ENCODE measurements at places on chromosomes 2 and 18. TPM values are rescaled to one million over a fixed set of nuclear protein-coding genes. Genes with fewer than 3 reads are reported as not detected.

GRCh38 chr2:152167065-152167464 is 8.5 kb downstream of the STAM2 start:
- H3K4me1 ChIP-seq: peaks cover 27% of the 10 kb centered on the region
- no peaks in the 10 kb centered on the region for H3K36me3 ChIP-seq
- H3K4me3 ChIP-seq: no peak overlapping the region
- no peak overlapping the region for H3K27ac ChIP-seq
- DNase-seq: no peak

DNA sequence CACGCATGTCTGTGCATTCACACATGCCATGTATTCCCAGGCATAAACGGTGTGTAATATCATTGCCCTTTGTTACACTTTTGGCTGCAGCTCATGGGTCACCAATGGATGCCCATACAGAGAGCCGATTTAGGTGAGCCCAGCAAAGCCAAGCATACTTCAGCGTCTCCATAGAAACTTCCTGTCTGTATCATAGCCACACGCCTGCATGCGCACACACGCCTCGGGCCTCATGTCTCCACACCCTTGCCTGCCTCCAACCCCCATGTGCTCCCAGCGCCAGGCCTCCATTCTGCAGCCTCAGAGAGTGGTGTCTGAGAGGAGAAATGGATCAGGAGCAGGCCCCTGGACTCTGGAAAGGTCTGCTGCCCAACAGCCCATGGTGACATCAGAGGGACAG is 33.5 kb upstream of the SELENOI start:
- no peaks in the 10 kb centered on the region for H3K36me3 ChIP-seq
- DNase-seq: no peak
- no peak overlapping the region for H3K27ac ChIP-seq
- H3K27me3 ChIP-seq: peaks cover 29% of the 10 kb centered on the region
- no peaks in the 10 kb centered on the region for H3K4me1 ChIP-seq

- peaks cover 24% of the 10 kb centered on the region for H3K27me3 ChIP-seq
- H3K36me3 ChIP-seq: no peaks in the 10 kb centered on the region
- no peak overlapping the region for H3K4me3 ChIP-seq
- H3K27ac ChIP-seq: no peak overlapping the region
- no peak for DNase-seq
Measured at GRCh38 chr2:60515721-60516226, 37.7 kb downstream of the BCL11A start.

GRCh38 chr2:203846490-203847105 is 21.0 kb upstream of the CTLA4 start:
- no peak for DNase-seq
- peaks cover 49% of the 10 kb centered on the region for H3K27me3 ChIP-seq
- H3K27ac ChIP-seq: no peak overlapping the region
- H3K4me1 ChIP-seq: no peaks in the 10 kb centered on the region
- no peaks in the 10 kb centered on the region for H3K36me3 ChIP-seq
- no peak overlapping the region for H3K4me3 ChIP-seq

DNA sequence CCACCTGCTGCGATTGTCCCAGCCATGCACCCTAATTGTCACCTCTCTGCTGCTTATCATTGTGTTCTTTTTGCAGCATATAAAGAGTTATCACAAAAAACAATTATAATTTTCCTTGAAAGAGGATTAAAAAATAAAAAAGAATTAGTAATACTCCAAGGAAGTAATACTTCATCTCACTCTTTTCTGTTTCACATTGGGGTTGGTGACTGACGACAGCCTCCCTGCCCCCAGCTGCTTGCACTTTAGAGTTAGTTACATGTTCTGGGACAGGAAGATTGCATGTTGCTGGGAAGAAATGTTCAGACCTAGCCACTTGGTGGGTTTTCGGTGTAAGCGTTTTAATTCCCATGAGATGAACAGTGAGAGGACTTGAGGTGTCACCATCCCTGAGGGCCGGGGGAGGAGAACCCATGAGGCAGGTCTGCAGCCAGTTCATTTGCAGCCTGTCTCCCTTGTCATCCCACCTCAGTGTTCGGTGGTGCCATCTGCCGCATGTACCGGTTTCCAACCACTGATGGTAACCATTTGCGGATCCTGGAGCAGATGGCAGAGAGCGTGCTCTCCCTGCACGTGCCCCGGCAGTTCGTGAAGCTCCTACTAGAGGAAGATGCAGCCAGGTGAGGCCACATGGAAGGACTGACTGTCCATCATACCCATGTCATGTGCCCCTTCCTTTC is 69.1 kb downstream of the COA5 start:
- H3K27me3 ChIP-seq: no peaks in the 10 kb centered on the region
- H3K4me1 ChIP-seq: no peaks in the 10 kb centered on the region
- no peak overlapping the region for H3K4me3 ChIP-seq
- no peak for DNase-seq

- no peak overlapping the region for H3K4me3 ChIP-seq
- no peak for DNase-seq
- peaks cover 37% of the 10 kb centered on the region for H3K4me1 ChIP-seq
Measured at GRCh38 chr2:159086826-159087225, 118.4 kb downstream of the TANC1 start.

- no peaks in the 10 kb centered on the region for H3K36me3 ChIP-seq
- no peak overlapping the region for H3K27ac ChIP-seq
- peaks cover 32% of the 10 kb centered on the region for H3K27me3 ChIP-seq
- no peak for DNase-seq
Measured at GRCh38 chr18:61471942-61472341, 138.7 kb downstream of the CDH20 start.

- DNase-seq: no peak
- no peak overlapping the region for H3K4me3 ChIP-seq
- H3K27me3 ChIP-seq: no peaks in the 10 kb centered on the region
- peak overlapping the region; percentile 30 for H3K27ac ChIP-seq
- peaks cover 43% of the 10 kb centered on the region for H3K4me1 ChIP-seq
Measured at GRCh38 chr2:150156876-150157275, 330.6 kb downstream of the RND3 start.

- H3K27ac ChIP-seq: peak overlapping the region; percentile 21
- no peak for DNase-seq
- H3K36me3 ChIP-seq: no peaks in the 10 kb centered on the region
- H3K4me1 ChIP-seq: no peaks in the 10 kb centered on the region
Measured at GRCh38 chr2:193112986-193113385, 918.3 kb upstream of the TMEFF2 start.

- peaks cover 61% of the 10 kb centered on the region for H3K27me3 ChIP-seq
- no peak for DNase-seq
- H3K4me3 ChIP-seq: no peak overlapping the region
- no peak overlapping the region for H3K27ac ChIP-seq
- H3K4me1 ChIP-seq: no peaks in the 10 kb centered on the region
Measured at GRCh38 chr2:239514754-239515530, 114.1 kb upstream of the HDAC4 start.

- H3K4me1 ChIP-seq: no peaks in the 10 kb centered on the region
- H3K4me3 ChIP-seq: no peak overlapping the region
- H3K27me3 ChIP-seq: peaks cover 48% of the 10 kb centered on the region
- no peak for DNase-seq
Measured at GRCh38 chr2:109365131-109365530, 236.1 kb downstream of the SH3RF3 start.

DNA sequence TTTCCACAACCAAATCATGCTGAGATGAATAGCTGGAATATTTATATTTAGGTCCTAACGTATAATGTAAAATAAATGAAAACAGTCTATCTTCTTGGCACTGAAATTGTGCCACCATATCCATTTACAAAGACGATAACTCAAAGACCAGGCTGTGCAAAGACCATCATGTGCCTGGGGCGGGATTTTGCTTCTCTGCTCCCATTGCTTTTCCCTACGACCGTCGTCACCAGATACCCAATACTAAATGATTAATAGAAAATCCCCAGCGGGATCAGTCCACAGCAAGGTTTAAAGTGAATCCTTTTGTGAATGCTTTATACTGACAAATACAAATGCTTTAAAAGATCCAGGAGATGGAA is 194.3 kb upstream of the ARL4C start:
- no peaks in the 10 kb centered on the region for H3K27me3 ChIP-seq
- H3K36me3 ChIP-seq: no peaks in the 10 kb centered on the region
- H3K4me3 ChIP-seq: no peak overlapping the region
- no peak overlapping the region for H3K27ac ChIP-seq

DNA sequence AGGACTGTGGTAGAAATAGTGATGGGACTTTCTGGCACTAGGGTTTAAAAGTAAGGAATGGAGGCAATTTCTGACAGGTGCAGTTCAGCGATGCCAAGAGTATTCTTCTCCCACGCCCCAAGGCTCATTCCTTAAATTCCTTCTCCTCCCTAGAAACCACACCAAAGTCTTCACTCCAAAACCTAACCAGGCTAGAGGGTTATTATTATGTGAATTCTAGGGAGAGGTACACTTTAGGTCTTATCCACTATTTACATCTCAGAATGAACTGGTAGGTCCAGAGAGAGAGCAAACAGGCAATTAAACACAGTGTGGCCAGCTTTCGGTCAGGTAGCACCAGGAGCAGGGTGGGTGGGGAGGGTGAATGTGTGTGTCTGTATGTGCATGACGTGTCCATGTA is 11.4 kb downstream of the IL1F10 start:
- H3K27ac ChIP-seq: peak overlapping the region; percentile 95
- DNase-seq: no peak
- no peaks in the 10 kb centered on the region for H3K27me3 ChIP-seq
- H3K36me3 ChIP-seq: peaks cover 21% of the 10 kb centered on the region
- peaks cover 46% of the 10 kb centered on the region for H3K4me1 ChIP-seq

- peaks cover 14% of the 10 kb centered on the region for H3K27me3 ChIP-seq
- no peaks in the 10 kb centered on the region for H3K4me1 ChIP-seq
- no peak for DNase-seq
- H3K27ac ChIP-seq: no peak overlapping the region
Measured at GRCh38 chr2:173793709-173794565, 171.2 kb downstream of the SP3 start.

GRCh38 chr2:181240844-181241243 is 216.3 kb upstream of the ITGA4 start:
- no peaks in the 10 kb centered on the region for H3K27me3 ChIP-seq
- H3K4me3 ChIP-seq: no peak overlapping the region
- H3K36me3 ChIP-seq: no peaks in the 10 kb centered on the region
- no peak for DNase-seq
- H3K27ac ChIP-seq: no peak overlapping the region
- no peaks in the 10 kb centered on the region for H3K4me1 ChIP-seq

- no peak overlapping the region for H3K27ac ChIP-seq
- no peak overlapping the region for H3K4me3 ChIP-seq
- peaks cover 18% of the 10 kb centered on the region for H3K27me3 ChIP-seq
- H3K36me3 ChIP-seq: no peaks in the 10 kb centered on the region
Measured at GRCh38 chr2:130286983-130287655, 55.6 kb upstream of the IMP4 start.

GRCh38 chr2:120398996-120399888 is 53.3 kb downstream of the INHBB start:
- DNase-seq: peak; percentile 77
- no peaks in the 10 kb centered on the region for H3K27me3 ChIP-seq
- peak overlapping the region; percentile 33 for H3K27ac ChIP-seq
- peaks cover 43% of the 10 kb centered on the region for H3K4me1 ChIP-seq

DNA sequence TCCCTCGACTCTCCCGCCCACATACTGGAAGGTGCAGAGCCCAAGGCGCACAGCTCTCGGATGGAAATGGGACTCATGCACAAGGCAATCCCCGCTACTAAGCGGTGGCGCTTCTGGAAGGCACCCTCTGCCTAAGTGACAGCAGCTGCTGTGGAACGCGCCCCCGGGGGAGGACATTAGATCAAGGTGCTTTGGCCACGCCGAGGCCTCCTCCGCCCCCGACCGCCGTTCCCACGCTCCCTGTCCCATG is 202 bp downstream of the MCEE start:
- no peak overlapping the region for H3K27ac ChIP-seq
- H3K4me1 ChIP-seq: no peaks in the 10 kb centered on the region
- DNase-seq: peak; percentile 72
- no peak overlapping the region for H3K4me3 ChIP-seq

SLC19A3 gene
- total RNA-seq: 63.8 TPM

IL36RN gene
- total RNA-seq: 0.12 TPM

CPO gene
- 0.40 TPM for total RNA-seq

TM4SF20 gene
- not detected for total RNA-seq

CD226 gene
- 0.85 TPM for total RNA-seq

TFCP2L1 gene
- total RNA-seq: 21.1 TPM

EML6 gene
- 1.1 TPM for total RNA-seq

GCFC2 gene
- total RNA-seq: 25.6 TPM

ANKRD30B gene
- total RNA-seq: not detected

SLC14A1 gene
- total RNA-seq: not detected

ASTL gene
- not detected for total RNA-seq
